ENCODE measurements at places on chromosomes 1 and 21. TPM values are rescaled to one million over a fixed set of nuclear protein-coding genes. Genes with fewer than 3 reads are reported as not detected.

Gene PPIAL4G
- not detected for total RNA-seq

Gene LCE3D
- total RNA-seq = not detected

Gene ATP1A2
- total RNA-seq = 0.15 TPM

Gene KLHDC9
- total RNA-seq = 7.6 TPM

Gene IL20
- total RNA-seq = not detected

Gene FCRL5
- not detected for total RNA-seq

Gene AMY1B
- total RNA-seq = not detected

DNA sequence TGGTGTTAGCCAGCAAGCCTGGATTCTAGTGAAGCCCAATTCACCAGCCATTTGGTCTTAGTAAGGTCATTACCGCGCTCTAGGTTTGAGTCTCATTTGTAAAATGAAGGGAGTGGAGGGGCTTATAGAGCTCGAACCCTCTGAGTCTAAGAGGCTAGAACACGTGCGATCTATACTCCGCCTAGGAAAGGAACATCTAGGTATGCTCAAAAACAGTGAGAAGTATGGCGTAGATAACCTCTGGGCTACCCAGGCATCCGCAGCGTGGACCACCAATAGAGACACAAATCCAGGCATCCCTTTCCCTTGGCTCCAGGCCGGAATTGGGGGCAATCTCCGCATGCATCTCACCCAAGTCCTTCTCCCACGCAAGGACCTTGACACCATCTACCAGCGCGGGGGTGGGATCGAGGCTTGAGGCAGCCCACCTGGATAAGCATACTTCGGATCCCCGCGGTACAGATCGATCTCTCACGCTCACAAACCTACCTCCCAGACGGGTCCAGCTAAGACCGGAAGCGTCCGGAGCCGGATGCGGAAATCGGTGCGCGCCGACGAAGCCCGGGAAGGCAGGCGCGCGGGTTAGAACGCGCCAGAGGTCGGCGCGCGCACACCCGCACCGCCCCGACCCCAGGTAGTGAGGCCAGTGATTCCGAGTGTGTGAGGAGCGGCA lies at the start of gene METTL25B:
Gene METTL25B (plus strand): TSS at position 544 of the 673 bp plus-strand sequence. CDS start 636 bp downstream, outside the sequence.
- H3K27me3 ChIP-seq = no peaks in the 10 kb centered on the region
- H3K36me3 ChIP-seq = peaks cover 12% of the 10 kb centered on the region
- H3K27ac ChIP-seq = peak within 1 kb of the TSS; percentile 97
- H3K4me3 ChIP-seq = peak within 1 kb of the TSS; percentile 99

DNA sequence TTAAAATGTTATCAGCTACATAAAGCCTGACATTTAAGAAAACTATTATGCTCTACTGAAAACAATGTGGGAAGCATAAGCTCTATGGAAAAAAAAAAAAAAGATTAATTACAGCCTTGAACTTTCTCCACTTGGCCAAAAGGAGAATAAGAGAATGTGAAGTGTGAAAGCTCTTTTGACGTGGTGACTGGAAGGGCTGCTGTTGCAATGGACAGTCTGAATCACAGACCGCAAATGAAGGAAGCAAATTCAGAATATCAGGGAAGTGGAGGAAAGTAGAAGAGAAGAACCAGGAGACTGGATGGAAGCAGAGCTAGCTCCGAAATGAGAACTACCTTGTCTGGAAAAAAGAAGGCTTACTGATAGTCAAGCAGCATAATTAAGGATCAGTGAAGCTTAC lies 106.8 kb downstream of the AK5 start:
- no peaks in the 10 kb centered on the region for H3K4me1 ChIP-seq
- no peaks in the 10 kb centered on the region for H3K27me3 ChIP-seq
- no peak overlapping the region for H3K4me3 ChIP-seq
- no peaks in the 10 kb centered on the region for H3K36me3 ChIP-seq
- H3K27ac ChIP-seq = no peak overlapping the region

DNA sequence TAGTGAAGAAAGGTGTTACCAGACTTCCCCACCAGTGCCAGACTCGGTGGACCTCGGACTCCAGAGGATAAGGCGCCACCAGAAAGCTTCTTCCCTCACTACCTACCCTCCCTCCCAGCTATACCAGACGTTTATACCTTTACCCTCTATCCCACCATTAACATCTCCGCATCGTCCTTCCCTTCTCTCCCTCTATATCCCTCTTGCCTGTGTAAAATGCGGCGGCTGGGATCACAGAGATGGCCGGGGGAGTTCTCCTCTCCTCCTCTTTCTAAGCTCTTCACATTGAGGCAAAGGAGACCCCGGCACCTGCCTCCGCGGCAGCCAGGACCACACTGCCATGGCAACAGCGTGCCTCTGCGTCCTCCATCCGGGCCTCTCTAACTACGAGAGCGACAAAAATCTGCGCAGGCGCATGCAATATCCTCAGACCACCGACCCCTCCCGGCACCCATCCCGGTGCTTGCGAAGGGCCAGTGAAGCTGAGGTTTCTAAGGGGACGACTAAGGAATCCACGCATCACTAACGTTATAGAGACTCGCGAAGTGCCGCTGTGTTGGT lies at the start of gene CCDC181:
Gene CCDC181 (minus strand): TSS at position 394 of the 561 bp plus-strand sequence. CDS start 2,547 bp downstream, outside the sequence.
- H3K4me3 ChIP-seq = peak within 1 kb of the TSS; percentile 68
- peak within 1 kb of the TSS; percentile 64 for H3K27ac ChIP-seq
- H3K4me1 ChIP-seq = peaks cover 5% of the 10 kb centered on the region
- no peaks in the 10 kb centered on the region for H3K36me3 ChIP-seq
- peak; percentile 20 for DNase-seq

DNA sequence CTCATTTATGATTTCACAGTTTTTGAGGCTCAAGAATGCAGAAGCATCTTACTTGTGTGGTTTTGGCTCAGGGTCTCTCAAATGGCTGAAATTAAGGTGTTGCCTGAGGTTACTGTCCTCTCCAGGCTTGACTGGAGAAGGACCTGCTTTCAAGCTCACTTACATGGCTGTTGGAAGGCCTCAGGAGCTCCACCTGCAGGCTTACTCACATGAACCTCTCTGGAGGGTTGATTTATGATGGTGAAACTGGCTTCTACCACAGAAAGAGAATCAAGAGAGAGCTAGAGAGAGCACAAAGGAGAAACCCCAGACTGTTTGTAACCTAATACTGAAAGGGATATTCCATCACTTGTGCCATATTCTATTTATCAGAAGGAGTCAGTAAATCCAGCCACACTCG lies 6.2 kb upstream of the KCNK2 start:
- H3K36me3 ChIP-seq = no peaks in the 10 kb centered on the region
- H3K27me3 ChIP-seq = peaks cover 14% of the 10 kb centered on the region
- no peaks in the 10 kb centered on the region for H3K4me1 ChIP-seq
- H3K27ac ChIP-seq = no peak overlapping the region
- no peak for DNase-seq

GRCh38 chr1:196403803-196404690 lies 204.2 kb downstream of the KCNT2 start:
- H3K27me3 ChIP-seq = no peaks in the 10 kb centered on the region
- H3K27ac ChIP-seq = no peak overlapping the region
- no peaks in the 10 kb centered on the region for H3K36me3 ChIP-seq

- DNase-seq = no peak
- no peaks in the 10 kb centered on the region for H3K27me3 ChIP-seq
- H3K36me3 ChIP-seq = no peaks in the 10 kb centered on the region
- H3K27ac ChIP-seq = no peak overlapping the region
- no peak overlapping the region for H3K4me3 ChIP-seq
- no peaks in the 10 kb centered on the region for H3K4me1 ChIP-seq
Measured at GRCh38 chr1:76260279-76260678, 185.7 kb downstream of the ST6GALNAC3 start.

DNA sequence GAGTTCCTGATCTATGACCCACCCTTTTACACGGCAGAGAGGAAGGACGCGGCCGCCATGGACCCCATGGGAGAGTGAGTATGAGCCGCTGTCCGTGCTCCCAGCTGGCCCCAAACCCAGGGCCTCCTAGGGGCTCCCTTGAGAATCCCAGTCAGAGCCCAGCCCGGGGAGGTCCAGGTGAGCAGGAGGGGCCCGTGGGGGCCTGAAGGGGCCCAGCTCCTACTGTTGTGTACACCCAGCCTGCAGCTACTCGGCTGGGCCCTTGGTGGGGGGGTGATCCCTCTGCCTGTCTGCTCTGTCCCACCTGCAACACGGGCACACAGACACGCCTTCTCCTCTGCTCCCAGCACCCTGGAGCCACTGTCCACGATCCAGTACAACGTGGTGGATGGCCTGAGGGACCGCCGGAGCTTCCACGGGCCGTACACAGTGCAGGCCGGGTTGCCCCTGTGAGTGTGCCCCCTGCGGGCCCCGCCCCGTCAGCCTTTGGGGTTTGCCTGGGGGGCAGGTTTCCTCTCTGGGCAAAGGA lies 28.6 kb upstream of the LRRC3 start:
- H3K36me3 ChIP-seq = no peaks in the 10 kb centered on the region
- no peaks in the 10 kb centered on the region for H3K27me3 ChIP-seq
- no peaks in the 10 kb centered on the region for H3K4me1 ChIP-seq
- no peak overlapping the region for H3K27ac ChIP-seq
- no peak overlapping the region for H3K4me3 ChIP-seq

GRCh38 chr1:203239081-203239480 lies 9.6 kb upstream of the CHIT1 start:
- no peaks in the 10 kb centered on the region for H3K36me3 ChIP-seq
- no peak for DNase-seq
- H3K4me3 ChIP-seq = no peak overlapping the region

DNA sequence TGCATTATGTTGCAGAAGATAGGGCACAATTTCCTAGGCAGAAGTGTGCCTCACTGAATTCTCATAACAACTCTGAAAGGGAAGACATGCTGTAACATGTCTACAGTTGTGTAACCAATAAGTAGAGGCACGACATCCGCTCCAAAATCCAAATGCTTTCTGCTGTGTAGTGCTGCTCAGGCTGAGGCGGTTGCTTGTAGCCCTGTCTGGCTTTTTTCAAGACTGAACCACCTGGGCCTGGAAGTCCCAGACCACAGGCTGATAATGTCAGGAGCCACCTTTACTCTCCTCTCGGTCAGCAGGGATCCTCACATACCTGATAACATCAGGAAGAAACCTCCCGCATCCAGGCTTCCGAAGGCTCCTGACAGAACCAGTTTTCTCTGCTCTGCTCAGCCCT lies 10.9 kb downstream of the AKNAD1 start:
- H3K36me3 ChIP-seq = no peaks in the 10 kb centered on the region
- H3K27me3 ChIP-seq = no peaks in the 10 kb centered on the region
- DNase-seq = no peak
- no peaks in the 10 kb centered on the region for H3K4me1 ChIP-seq
- no peak overlapping the region for H3K27ac ChIP-seq

- H3K4me1 ChIP-seq = no peaks in the 10 kb centered on the region
- H3K27ac ChIP-seq = no peak overlapping the region
- H3K36me3 ChIP-seq = no peaks in the 10 kb centered on the region
Measured at GRCh38 chr1:245606157-245606725, 451.5 kb downstream of the KIF26B start.

- peaks cover 30% of the 10 kb centered on the region for H3K4me1 ChIP-seq
- H3K27me3 ChIP-seq = no peaks in the 10 kb centered on the region
- H3K36me3 ChIP-seq = no peaks in the 10 kb centered on the region
- no peak overlapping the region for H3K27ac ChIP-seq
Measured at GRCh38 chr1:41236781-41237180, 5.3 kb downstream of the SCMH1 start.

- no peak overlapping the region for H3K4me3 ChIP-seq
- no peak for DNase-seq
- no peak overlapping the region for H3K27ac ChIP-seq
Measured at GRCh38 chr1:3022511-3022973, 1.3 kb downstream of the ACTRT2 start.

DNA sequence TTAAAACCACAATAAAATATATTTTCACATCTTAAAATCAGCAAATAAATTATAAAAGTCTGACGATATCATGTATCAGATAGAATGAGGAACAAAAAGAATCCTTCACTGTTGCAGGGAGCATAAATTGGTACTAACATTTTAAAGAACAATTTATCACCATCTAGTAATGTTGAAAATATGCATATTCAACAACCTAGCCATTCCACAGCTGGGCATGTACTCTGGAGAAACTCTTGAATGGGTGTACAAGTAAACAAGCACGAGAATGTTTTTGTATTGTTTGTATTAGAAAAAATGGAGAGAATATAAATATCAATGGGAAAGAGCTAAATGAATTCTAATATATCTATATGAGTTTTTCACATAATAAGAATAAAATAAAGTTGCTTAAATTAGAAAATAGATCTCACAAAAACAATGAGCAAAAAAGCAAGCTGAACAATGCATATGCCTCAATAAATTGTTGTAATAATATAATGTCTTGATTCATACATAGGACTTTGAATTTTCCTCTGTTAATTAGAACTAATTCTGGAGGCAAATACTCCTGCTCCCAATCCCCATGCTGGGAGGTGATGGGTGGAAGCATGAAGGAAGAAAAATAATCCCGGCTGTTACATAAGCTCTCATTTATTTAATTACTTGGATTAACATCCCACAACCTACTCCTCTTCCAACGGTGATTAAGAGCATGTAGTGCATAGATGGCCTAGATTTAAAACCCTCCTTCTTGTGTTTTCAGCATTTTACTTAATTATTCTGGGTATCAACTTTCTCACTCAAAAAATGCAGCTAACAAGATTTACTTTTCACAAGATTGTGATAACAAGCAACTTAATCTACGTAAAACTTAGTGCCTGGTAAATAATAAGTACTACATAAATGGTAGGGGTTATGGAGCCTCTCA lies 5.5 kb upstream of the FMO2 start:
- no peak overlapping the region for H3K27ac ChIP-seq
- no peak overlapping the region for H3K4me3 ChIP-seq
- no peak for DNase-seq

GRCh38 chr1:204598319-204598969 lies 82.2 kb downstream of the MDM4 start:
- H3K36me3 ChIP-seq = no peaks in the 10 kb centered on the region
- no peaks in the 10 kb centered on the region for H3K4me1 ChIP-seq
- no peaks in the 10 kb centered on the region for H3K27me3 ChIP-seq
- no peak overlapping the region for H3K4me3 ChIP-seq
- H3K27ac ChIP-seq = no peak overlapping the region

GRCh38 chr1:33332357-33332789 lies 11.5 kb upstream of the A3GALT2 start:
- H3K36me3 ChIP-seq = peaks cover 45% of the 10 kb centered on the region
- no peaks in the 10 kb centered on the region for H3K27me3 ChIP-seq
- H3K4me1 ChIP-seq = peaks cover 55% of the 10 kb centered on the region
- DNase-seq = no peak

- DNase-seq = no peak
- H3K36me3 ChIP-seq = no peaks in the 10 kb centered on the region
- H3K27me3 ChIP-seq = no peaks in the 10 kb centered on the region
- no peaks in the 10 kb centered on the region for H3K4me1 ChIP-seq
Measured at GRCh38 chr1:247378334-247379073, 37.5 kb upstream of the NLRP3 start.

DNA sequence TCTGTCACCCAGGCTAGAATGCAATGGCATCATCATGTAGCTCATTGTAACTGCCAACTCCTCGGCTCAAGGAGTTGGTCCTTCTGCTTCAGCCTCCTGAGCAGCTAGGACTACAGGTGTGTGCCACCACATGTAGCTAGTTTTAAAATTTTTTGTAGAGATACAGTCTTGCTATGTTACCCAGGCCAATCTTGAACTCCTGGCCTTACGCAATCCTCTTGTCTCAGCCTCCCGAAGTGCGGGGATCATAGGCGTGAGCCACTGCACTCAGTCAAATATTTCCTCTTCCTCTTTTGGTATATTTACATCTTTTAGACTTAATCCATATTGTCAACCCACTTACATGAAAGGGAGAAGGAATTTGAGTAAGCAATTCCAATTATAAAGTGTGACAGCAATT lies 121.1 kb downstream of the EVI5 start:
- 0 out of 2 replicates have a peak, but pooled peaks cover 2% of the 10 kb centered on the region for H3K36me3 ChIP-seq
- no peak overlapping the region for H3K4me3 ChIP-seq
- no peak for DNase-seq

All from Panc1 (cell line).